CMK (cell line): ENCODE measurements at places on chromosomes 3 and 15.

DNA sequence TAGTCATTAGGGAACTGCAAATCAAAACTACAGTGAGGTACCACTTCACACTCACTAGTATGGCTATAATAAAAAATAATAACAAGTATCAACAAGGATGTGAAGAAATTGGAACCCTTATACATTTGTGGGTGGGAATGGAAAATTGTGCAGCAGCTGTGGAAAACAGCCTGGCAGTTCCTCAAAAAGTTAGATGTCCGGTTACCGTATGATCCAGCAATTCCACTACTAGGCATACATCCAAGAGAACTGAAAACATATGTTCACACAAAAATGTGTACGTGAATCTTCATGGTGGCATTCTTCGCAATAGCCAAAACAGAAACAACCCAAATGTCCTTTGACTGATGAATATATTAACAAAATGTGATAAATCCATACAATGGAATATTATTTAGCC, 187.9 kb upstream of the LYSMD4 start:
- DNase-seq = no peak

DNA sequence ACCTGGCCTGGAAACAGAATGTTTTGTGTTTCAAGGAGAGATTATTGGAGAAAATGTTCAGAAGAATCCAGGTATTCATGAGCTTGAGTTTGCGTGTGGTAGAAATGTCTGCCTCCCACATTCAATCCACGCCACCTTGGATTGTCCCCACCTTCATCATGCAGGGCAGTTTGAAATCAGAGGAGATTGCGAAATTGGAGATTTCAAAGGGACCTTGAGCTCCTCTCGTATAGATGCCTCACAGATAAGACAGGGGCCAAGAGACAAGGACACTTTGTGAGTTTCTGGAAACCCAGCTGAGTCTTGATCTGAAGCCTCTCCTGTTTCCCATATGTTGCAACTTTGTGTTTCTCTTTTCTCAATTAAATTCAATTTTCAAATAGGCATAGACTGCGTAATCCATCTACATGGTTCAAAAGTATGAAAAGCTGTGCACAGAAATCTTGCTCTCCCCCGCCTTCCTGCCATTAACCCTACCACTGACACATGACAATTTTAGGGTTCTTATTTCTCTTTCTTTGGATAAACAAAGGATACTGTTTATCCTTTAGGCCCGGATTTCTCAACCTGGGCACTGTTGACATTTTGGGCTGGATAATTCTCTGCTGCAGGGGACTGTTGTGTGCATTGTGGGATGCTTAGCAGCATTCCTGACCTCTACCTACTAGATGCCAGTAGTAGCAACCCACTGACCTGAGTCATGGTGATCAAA, 53.8 kb downstream of the CMTM8 start:
- DNase-seq = no peak

DNA sequence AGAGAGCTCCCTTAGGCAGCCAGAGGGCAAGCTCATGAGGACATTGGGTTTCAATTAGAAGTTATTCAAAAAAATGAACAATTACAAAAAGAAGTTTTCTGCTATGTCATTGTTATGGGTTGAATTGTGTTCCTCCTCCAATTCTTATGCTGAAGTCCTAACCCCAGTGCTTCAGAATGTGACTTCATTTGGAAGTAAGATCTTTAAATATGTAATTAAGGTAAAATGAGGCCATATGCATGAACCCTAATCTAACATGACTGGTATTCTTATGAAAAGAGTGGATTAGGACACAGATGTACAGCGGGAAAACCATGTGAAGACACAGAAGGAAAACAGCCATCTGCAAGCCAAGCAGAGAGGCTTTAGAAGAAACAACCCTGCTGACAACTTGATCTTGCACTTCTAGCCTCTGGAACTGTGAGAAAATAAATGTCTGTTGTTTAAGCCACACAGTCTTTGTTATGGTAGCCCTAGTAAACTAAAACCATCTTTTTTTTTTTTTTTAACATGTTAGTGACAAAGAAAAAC, 929.6 kb downstream of the EPHA3 start:
- DNase-seq = no peak

DNA sequence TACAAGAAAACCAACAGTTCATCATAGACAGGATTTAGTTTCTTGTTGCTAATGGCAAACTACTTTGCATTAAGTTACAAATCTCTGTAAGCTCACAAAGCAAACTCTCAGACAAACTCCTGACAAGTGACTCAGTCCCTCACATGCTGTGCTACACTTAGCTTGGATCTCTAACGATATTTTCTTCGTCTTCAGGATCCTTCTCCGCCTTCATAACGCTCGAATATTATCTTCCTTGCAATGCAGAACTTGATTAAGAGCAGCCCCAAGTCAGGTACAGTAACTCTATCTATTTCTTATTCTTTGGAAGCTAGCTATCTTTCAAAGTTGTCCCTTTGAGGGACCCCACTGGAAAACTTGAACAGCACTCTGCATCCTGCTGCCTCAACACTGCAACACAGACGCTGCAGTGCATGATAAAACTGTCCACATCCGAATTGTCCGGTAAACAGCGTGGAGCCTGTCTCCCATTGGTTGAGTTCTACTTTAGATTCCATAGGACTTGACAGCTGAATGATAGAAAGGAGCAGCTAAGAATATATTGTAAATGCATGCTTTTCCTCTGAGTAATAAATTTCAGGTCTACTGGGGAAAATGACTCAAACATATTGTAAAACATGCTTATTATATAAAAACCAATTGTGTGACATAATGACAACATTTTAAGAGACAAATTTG, 61.3 kb downstream of the UACA start:
- no peak for DNase-seq

DNA sequence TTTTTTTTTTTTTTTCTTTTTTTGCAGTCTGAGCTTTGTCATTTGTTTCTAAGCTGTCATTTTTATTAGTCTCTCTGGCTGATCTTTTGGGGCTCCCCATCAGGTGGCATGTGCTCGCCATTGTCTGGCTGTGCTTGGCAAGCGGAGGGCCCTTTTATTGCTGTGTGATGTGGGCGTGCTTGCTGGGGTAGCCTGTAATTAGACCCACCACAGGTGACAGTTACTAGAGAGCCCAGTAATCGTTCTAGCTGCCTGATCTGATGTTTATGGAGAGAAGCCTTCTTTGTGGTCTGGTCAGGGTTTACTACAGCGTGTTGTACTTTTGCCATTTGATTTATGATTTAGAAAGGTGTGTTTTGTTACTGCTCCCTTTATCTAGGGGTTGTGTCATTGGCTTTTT, 179.9 kb downstream of the MCTP2 start:
- DNase-seq = no peak
